ENCODE measurements at places on chromosomes 12 and 14.

- DNase-seq, result no peak
Measured at GRCh38 chr12:97380440-97380839, 82.2 kb upstream of the RMST start.

DNA sequence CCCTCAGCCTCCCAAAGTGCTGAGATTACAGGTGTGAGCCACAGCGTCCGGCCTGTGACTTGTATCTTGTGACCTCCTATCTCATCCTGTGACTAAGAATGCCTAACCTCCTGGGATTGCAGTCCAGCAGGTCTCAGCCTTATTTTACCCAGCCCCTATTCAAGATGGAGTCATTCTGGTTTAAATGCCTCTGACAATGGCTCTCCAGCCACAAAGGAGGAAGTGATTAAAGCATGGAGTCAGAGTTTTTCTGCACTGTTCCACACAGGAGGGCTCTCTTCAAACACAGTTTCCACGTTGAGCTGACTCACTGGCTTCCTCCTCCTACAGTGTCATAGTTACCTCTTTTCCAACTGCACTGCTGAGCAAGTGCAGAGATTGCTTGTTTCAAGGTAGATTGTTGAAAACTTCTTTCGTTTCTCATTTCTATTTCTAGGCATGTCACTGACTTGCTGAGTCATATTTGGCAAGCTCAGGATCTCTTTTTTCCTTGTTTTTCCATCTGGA, 383.8 kb downstream of the PCNX1 start:
- no peak for DNase-seq

- no peak for DNase-seq
Measured at GRCh38 chr12:3261782-3262359, 184.7 kb downstream of the TSPAN9 start.

DNA sequence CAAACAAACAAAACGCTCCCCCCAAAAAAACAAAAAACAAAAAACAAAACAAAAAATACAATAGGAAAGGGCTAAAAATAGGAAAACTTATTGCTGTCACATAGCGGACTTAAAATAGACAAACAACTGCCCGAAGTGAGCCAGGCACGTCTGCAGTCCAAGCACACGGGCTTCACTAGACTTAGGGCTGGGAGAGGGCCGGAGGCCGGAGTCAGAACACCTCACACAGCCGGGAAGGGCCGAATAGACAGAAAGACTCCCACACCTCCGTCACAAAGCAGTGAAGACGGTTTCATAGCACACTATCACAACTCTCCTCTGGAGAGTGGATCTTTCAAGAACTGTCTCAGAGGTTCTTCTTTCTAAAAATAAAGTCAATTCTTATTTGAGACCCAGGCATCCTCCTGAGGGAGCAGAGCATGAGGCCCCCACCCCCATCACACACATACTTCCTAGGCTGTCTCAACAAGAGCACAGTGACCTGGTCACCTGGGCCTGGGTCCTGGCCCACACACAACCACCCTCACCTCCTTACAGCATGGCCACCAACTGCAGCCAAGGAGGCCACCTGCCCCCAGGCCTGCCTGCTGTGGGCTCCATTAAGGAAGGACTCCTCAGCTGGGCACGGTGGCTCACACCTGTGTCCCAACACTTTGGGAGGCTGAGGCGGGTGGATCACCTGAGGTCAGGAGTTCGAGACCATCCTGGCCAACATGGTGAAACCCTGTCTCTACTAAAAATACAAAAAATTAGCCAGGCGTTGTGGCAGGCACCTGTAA, 6.7 kb downstream of the BAG5 start:
- no peak for DNase-seq

DNA sequence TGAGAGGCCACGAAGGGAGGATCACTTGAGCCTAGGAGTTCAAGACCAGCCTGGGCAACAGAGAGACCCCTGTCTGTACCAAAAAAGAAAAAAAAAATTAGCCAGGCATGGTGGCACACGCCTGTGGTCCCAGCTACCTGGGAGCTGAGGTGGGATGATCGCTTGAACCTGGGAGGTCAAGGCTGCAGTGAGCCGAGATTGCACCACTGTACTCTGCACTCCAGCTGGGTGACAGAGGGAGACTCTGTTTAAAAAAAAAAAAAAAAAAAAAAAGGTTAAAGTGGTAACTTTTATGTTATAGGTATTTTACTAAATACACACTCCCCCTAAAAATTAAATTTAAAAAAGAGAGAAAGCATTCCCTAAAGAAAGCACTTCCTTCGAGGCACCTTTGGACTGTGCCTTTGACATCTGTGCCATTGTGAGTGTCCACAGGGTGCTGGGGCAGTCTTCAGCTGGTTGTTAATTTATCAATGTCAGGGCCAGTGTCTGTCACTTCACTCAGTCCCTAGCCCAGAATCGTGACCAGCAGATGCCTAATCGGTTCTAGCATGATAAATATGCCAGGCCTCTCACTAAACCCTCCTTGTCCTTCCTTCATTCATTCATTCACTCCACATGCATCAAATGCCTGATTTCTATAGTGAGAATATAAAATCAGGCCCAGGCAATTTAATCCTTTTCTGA, 63.1 kb downstream of the B4GALNT3 start:
- DNase-seq, result no peak

DNA sequence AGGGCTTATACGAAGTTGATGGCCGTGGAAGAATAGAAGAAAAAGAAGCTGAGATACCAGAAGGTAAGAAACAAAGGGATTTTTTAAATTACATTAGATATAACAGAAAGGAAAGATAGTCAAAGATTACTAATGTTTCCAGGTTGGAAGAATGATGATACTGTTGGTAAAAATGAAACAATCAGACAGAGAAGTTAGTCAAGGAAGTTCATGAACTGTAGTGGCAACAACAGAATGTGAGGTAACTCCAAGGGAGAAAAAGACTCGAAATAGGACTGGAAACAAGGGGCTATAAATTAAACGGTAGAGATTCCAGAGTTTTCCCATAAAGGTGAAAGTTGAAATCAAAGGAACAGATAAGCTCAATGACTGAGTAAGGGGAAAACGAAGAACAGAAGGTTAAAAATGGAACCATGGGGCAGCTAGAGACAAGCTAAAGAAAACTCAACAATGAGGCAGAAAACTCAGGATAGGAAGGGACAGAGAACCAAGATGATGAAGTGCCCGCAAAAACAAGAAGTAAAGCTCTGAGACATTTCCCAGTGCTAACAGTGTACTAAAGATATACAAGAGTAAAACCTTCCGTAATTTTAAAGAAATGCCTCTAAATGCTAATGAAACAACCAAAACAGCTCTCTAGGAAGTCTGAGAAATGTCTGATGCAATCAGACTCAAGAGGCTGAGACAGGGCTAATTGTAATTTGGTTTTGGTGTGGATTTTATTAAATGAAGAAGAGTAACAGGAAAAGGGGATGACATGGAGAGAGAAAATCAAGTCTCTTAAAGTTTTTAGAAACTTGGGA, 70.0 kb downstream of the PPP2R5E start:
- DNase-seq, result no peak

- DNase-seq, result no peak
Measured at GRCh38 chr12:116651089-116651488, 86.8 kb downstream of the SPRING1 start.

- no peak for DNase-seq
Measured at GRCh38 chr12:109549613-109550270, 23.6 kb downstream of the MMAB start.

GRCh38 chr14:91577632-91578233, 67.6 kb upstream of the PPP4R3A start:
- DNase-seq, result no peak

DNA sequence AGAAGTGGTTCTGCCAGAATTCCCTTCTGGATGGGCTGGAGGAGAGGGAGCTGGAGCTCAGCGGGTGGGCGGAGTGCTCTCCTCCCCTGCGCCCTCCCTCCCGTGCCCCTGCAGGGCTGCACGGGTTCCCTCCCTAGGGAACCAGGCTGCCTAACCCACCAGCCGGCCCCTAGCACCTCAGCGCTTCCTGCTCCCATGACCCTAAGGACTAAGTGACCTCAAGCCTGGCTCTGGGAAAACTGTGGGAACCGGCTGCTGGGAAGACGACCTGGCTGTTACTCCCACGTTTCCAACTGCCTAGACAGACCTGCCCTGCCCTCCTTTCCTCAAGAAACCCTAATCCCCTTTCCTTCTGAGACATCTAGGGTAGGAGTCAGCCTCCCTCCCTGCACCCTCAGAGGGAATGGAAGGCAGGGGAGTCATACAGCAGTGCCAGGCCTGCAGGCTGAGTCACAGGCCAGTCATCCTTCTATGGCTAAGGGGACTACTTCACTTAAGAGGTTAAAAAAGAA, 31.5 kb downstream of the SLC6A12 start:
- DNase-seq, result no peak

DNA sequence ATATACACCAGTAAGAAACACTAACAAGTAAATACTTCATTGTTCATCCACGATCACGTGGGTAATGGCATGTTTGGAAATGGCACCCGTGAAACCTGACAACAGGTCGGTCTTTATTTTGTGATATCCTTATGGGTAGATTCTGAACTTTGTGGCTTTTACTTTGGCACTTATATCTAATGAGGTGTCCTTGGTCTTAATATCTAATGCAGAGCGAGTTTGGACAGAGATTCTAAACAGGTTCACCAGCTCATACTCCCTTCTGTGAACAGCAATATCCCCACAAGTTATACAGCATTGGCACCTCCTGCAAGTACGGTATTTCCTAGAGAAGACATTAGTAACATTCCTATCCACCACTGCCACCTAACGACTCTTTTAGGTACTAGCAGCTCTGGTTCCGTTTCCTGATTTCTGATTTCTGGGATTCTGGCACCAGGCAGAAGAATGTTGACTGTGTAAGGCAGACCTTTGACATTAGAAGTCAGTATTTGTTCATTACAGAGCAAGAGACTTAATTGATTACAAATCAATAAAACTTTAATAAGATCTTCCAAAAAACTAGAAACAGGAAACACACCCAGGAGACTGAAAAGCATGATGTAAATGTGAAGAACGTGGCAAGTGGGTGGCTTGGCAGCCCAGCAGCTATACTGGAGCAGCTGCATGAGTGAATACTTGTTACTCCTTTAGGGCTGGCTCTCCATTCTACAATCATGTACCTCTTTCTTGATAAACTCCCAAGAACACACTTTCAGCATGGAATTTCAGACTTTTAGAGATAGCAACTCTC, 2.5 kb downstream of the ANG start:
- DNase-seq, result no peak

GRCh38 chr14:101350021-101350420, 211.3 kb upstream of the DIO3 start:
- no peak for DNase-seq

- no peak for DNase-seq
Measured at GRCh38 chr12:99598785-99599184, 48.8 kb upstream of the GARIN6 start.

- no peak for DNase-seq
Measured at GRCh38 chr14:39491134-39491571, 58.9 kb upstream of the FBXO33 start.

- no peak for DNase-seq
Measured at GRCh38 chr12:94231709-94232108, 83.3 kb downstream of the PLXNC1 start.

GRCh38 chr14:61589691-61590581, 105.4 kb upstream of the HIF1A start:
- DNase-seq, result no peak

DNA sequence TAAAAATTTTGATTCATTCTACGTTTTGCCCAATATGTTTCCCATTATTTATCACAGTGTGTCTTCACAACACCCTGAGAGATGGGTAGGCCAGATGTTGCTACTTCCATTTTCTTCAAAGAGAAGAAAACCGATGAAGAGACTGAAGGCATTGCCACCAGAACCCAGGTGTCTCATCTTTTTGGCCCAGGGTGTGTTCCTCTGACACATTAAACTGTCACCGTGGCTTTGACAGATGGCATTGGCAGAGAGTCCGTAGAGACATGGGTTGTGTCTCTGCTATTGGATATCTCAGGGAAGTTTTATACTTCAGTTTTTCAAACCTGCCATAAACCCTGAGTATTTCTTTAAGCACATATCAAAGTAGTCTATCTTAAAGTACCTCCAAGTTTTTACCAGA, 11.3 kb upstream of the NUDT4 start:
- DNase-seq, result no peak

DNA sequence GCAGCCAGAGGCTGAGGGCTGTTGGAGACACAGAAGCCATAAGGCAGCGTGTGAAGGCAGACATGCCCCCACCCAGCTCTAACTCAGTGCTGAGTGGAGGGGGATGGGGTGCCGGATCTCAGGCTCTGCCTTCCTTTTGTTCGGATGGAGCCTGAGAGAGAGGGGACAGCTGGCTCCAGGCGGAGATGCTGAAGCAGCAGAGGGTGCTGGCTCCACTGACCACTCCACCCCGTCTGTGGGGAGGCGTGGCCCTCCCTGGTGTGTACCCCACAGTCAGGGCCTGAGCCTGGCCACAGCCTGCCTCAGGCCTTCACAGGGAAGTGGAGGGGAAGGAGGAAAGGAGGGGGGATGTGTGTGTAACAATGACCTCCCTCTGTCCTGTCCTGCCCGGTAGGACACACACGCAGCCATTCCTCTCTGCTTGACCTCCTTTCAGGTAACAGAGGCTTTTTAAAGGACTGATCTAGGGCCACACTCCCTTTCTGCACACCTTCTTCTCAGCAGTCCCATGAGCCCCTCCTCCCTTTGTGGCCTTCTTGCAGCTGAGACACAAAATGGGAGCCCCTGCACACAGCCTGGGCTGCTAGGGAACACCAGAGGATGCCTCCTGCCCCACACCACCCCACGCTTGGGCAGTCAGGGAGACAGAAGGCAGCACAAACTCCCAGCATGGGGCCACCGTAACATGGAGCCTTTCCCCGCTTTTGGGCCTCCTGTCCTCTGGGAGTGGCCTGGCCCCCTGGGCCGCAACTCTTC, 9.6 kb upstream of the ENDOU start:
- DNase-seq, result no peak

- DNase-seq, result no peak
Measured at GRCh38 chr12:30440826-30441602, 254.7 kb downstream of the IPO8 start.

DNA sequence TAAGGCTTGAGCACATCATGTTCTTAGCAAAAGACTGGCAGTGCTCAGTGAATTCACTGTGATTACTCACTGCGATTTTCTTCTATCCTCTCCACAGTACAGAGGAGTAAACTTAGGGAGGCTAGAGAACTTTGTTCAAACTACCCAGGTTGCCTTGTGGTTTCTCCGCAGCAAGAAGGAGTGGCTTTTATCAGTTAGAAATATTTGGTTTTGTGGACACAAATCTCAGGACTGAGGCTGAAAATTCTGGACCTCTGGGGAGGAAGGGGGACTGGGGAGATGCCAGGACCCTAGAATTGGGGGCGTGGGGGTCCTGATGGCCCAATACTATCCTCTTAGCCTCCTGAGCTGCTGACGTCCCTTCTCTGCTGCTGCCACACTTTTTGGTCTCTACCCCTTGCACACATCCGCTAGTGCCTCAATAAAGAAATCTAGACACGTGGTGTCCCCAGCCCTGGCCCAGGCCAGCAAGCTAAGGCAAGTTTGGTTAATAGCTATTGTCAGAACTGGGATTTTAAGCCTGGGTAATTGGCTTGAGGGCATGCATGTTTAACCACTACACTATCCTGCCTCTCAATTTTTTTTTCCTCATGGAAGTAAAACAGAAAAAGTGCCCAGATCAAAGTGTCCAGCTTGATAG, 842 bp downstream of the OAS2 start:
- no peak for DNase-seq
